GM12892 (cell line): ENCODE measurements at places on chromosomes 5 and 9.

DNA sequence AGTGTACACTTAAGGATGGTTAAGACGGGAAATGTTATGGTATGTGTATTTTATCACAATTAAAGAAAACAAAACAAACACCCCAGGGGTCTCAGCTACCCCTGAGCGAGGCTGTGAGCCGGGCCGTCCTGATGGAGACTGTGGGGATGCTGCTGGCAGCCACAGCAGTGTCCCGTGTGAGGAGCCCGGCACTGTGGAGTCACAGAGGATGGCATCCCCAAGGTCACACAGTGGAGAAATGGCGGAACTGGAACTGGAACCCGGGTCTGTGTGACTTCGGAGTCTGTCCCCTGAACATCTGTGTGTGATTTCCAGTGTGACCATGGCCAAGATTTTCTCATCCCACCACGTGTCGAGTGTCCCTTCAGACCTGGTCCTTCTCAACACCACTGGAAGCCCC is 80.7 kb upstream of the PHYKPL start:
- DNase-seq: no peak

DNA sequence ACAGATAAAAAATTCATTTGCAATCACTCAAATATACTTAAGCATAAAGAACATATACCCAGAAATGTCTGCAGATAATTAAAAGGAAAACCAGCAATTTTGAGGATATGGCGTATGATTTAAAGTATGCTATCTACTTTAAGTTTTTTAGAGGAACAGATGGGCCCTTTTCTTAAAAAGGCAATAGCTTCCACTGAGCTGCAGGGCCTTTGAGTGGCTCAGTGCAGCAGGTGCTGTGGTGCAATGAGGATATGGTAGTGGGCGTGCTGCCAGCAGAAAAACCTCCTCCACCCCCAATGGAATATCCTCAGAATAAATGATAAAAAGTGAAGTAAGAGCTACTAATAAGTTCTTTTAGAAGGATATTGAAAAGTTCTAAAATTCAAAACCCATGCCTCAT is 814.5 kb downstream of the MTRR start:
- DNase-seq: no peak

DNA sequence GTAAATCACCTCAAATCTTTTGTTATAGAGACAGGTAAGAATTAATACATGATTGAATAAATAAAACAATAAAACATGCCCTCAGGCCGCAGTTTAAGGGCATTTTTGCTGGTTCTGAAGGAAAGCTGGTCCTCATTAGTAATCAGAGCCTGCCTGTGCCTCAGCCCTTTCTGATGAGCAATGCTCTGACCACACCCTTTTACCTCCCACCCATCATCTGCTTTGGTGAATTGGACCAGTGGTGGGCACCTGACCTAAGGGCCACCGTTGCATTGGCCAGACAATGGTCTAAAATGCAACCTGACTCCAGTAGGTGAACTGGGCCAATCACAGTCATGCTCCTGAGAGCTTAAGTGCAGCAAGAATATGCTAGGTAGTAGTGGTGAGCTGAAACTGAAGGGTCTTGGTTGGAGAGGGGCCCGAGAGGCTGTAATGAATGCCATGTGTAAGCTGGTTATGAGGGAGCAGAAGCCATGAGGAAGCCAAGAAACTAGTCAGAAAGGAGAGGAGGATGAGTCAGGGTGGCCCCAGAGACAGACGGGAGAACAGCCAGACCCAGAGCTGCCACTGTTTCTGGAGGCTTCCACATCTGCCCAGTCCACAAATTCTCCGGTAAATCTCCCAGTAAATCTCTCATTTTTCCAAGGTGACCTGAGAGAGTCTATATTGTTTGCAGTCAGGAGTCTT is 45.5 kb upstream of the ZSWIM6 start:
- no peak for DNase-seq

- no peak for DNase-seq
Observed at GRCh38 chr9:107208121-107208520, 75.0 kb upstream of the RAD23B start.

- no peak for DNase-seq
Observed at GRCh38 chr9:84897362-84898094, 228.0 kb downstream of the NTRK2 start.

DNA sequence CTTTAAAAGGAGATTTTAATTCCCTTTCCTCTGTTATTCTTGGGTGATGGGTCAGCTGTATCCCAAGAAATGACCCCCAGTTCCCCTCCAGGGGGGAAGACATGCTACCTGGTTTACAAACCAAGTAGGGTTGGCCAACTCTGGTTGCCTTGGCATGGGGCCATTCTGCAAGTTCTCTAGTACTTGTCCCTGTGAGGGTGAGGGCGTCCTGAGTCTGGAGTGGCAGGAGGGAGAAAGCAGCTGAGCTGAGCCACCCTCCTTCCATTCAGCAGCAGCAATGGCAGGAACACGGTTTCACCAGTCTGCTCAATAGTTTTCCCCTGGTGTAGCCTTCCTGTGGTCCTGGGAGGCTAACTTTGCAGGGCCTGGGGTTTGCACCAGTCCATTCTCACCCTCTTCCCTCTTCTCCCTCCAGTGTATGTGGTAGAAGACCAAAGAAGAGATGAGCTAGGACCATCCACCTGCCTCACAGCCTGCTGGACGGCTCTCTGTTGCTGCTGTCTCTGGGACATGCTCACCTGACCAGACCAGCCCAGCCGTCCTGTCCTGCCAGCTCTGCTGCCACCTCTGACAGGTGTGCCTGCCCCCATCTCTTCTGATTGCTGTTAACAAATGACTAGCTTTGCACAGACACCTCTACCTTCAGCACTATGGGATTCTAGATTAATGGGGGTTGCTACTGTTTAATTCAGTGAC is 59.9 kb downstream of the PFDN1 start:
- DNase-seq: no peak

- no peak for DNase-seq
Observed at GRCh38 chr9:100430286-100430940, 3.5 kb downstream of the MSANTD3 start.

DNA sequence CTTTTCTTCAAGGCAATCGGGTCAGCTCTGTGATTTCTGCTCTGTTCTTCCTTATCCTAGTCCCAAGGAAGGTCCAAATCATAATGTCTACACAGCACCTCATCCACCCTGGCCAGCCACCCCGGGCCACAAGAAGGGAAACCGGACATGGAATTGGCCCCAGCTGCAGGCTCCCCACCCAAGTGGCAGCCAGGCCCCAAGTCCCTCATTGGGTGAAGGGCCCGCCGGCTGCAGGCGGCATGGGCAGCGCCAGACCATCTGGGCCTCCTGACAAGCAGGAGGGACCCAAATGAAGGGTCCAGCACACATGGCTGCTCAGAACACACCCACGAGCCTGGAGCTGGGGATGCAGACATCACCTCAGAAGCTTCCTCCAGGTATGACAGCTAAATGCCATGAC is 33.7 kb downstream of the BICD2 start:
- DNase-seq: no peak

DNA sequence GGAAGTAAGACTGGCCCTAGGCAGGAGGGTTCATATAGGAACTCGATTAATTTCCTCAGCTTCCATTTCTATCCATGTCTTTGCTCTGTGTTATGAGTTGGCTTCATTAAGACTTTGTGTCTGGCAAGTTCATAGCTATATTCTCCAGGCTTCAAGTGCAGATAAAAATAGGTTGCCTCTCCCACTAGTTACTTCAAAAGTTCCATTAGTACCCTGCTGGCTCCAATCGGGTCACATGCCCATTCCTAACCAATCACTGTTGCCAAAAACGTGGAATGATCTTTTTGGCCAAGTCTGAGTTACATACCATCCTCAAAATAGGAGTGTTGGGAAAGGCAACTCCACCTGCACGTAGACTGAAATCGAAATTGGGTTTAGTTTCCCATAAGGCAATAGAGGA is 13.8 kb upstream of the SPATA31D1 start:
- DNase-seq: no peak
